ENCODE measurements at places on chromosomes 4 and X.
A peak's percentile ranks its signal among the peaks of the same experiment; 100 is the strongest.

DNA sequence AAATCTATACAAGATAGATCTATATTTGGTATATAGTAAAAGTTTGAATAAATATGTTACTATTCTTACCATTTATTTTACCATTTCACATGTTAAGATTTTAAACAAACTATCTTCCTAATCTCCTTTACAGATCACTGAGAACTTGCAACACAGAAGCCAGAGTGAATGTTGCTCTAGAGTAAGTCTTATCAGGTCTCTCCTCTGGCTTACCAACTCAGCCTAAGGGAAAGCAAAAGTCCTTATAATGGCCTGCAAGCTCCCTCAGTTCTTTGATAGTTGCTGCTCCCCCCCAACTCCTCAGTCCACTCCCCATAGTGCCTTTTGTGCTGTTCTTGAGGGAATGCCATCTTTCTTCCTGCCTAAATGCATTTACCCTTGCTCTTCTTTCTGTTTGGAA is 25.7 kb upstream of the SLC7A11 start:
- DNase-seq: no peak

- DNase-seq: no peak
These were observed 34.9 kb upstream of the NFKB1 start for GRCh38 chr4:102466298-102466697.

- no peak for DNase-seq
These were observed 10.2 kb downstream of the TIGD2 start for GRCh38 chr4:89121387-89122068.

- DNase-seq: no peak
These were observed 787 bp upstream of the SRPX2 start for GRCh38 chrX:100643212-100643611.

DNA sequence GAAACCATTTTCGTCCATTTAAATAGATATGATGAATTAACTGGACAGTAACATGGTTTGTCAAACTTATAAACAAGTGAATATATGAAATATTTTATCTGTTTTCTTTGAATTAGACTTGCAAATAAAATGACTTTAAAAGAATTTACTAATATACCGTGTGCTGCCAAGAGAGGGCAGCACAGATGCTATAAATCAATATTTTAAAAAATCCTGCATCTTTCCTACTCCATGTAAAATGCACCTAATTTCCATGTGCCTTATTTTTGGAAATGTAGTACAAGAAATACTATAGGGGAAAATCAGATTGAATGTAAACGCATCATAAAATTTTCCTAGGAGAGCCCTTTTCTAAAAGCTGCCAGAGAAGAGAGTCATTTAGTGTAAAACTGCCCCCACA is 62.2 kb downstream of the PRKX start:
- no peak for DNase-seq

- DNase-seq: no peak
These were observed 65.4 kb upstream of the ENPP6 start for GRCh38 chr4:184282895-184283654.

DNA sequence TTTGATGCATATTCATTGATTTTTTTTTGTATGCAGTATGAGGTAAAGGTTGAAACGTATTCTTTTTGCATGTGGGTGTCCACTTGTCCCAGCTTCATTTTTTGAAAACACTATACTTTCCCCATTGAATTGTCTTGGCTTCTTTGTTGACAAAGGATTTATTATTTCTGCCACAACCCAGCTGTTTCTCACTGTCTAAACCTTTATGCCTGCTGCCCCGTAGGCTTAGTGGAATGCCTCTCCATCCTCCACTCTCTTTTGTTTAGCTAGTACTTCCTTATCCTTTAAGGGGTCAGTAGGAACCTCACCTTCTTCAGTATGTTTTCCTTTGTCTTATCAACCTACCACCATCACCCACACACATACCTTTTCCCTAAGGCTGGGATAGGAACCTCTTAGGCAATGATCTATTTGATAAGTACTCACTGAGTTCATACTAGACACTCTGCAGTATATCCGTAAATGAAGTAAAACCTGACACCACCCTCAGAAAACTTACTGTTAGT is 8.5 kb downstream of the FMR1 start:
- DNase-seq: no peak

GRCh38 chrX:76026292-76026691 is 146.6 kb upstream of the PBDC1 start:
- no peak for DNase-seq

DNA sequence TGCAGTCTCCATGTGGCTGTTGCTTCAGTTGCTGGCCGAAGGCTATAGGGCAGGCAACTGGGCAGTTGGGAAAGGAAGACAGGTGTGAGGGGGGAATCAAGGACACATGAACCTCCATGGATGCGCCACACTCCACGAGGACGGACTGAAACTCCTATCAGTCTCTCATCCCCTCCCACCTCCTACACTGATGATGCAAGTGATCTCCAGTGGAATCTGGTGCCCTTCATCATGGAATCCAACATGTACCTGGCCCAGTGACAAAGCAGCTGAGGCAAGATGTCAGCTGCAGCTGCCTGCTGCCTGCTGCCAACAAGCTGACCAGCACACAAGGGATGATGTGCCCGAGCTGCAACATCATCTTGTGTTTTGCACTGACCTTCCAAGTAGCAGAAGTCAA is 26.0 kb upstream of the MGST2 start:
- DNase-seq: no peak

DNA sequence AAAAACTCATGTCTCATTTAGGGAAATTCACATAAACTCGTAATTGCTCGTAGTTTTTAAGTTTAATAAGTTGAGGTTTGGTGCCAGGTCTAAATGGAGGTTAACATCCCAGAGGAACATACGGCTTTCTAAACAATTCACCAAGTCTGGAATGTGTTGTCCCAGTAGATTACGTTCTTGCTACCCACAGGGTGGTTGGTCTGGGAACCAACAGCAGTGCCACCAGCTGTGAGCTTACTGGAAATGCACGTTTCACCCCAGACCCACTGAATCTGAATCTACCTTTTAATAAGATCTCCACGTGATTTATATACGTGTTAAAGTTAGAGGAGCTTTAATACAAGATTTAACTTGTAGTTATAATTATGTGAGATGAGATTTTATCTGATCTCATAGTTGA is 134.3 kb downstream of the BMPR1B start:
- no peak for DNase-seq

GRCh38 chr4:152118819-152119553 is 358.2 kb upstream of the GATB start:
- DNase-seq: no peak

- no peak for DNase-seq
These were observed 345.1 kb downstream of the ARHGAP10 start for GRCh38 chr4:148076964-148077363.

GRCh38 chrX:111244235-111244750 is 26.0 kb downstream of the CAPN6 start:
- no peak for DNase-seq

- DNase-seq: no peak
These were observed 25.1 kb downstream of the DDX60 start for GRCh38 chr4:168293386-168293975.

DNA sequence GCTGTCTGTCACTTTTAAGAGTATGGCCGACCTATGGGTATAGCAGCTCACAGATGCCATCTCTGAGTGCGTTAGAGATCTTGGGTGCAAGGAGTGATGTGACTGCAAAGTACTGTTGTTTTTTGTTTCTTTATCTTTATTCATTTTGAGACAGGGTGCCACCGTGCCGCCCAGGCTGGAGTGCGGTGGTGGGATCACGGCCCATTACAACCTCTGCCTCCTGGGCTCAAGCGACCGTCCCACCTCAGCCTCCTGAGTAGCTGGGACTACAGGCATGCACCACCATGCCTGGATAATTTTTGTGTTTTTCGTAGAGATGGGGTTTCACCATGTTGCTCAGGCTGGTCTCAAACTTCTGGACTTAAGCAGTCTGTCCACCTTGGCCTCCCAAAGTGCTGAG is 71.4 kb downstream of the CCKAR start:
- DNase-seq: no peak

DNA sequence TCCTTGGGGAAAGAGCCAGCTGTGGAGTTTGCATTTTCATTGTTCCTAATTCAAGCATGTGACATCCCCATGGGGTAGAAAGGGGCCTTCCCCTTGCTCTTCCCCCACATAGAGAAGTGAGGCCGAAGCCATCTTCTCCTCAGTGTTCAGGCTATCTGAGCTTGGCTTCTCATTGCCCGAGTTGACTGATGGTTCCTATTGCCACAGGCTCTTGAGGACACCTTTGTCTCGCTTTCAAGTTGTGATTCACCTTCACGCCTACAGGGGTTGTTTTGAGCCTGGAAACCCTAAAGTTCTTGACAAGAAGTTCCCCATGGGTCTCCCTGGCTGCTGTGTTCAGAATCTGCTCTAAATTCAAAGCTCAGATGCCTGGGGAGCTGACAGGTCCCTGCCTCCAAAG is 25.0 kb downstream of the CCNQ start:
- DNase-seq: no peak

- no peak for DNase-seq
These were observed 67.7 kb upstream of the LRPAP1 start for GRCh38 chr4:3599951-3600350.

- DNase-seq: no peak
These were observed 27.2 kb upstream of the SLC25A4 start for GRCh38 chr4:185115827-185116232.

DNA sequence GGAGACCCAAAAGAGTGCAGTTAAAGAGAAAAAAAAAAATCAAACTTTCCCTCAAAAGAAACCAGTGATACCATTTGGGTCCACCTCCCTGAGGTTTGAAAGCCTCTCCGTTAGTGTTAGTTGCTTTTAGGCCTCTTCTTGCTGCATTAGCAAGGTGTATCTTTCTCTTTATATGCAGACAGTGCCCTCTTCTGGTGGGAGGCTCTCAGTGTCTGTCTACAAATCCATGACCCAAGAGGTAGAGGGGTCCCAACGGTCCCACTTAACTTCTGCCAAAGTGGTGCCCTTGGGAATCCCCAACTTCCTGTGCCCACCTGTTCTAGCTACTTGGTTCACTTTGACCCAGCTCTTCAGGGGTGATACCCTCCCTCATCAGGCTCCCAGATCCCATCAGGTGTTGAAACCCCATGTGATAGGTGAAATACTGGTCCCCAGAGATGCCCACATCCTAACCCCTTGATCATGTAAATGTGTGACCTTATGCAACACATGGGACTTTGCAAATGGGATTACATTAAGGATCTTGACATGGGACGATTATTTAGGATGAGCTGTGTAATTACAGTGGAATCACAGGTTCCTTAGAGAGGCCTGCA is 63.7 kb upstream of the CD99 start:
- no peak for DNase-seq

DNA sequence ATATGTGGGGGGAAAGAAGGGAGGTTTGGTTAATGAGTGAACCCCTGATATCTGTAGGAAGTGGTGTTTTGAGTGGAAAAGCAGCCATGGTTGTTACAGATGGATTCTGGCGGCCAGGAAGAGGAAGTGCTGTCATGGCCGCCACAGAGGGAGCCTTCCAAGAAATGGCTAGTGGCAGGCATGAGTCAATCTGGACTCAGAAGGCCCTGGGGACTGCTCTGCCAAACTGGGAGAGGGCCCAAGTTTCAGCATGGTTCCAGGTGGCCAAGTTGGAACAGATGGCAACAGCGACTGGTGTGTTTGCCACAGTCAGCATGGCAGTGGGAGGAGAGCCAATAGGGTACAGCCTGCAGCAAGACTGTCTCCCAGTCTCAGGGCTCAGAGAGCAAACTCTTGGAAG is 32.5 kb downstream of the ETDB start:
- DNase-seq: no peak

- no peak for DNase-seq
These were observed 648.0 kb downstream of the UBE2NL start for GRCh38 chrX:144531877-144532276.

- no peak for DNase-seq
These were observed 25.7 kb downstream of the DOK7 start for GRCh38 chr4:3488820-3489219.

- DNase-seq: no peak
These were observed 22.1 kb downstream of the TMSB4X start for GRCh38 chrX:12996934-12997435.

- DNase-seq: peak; percentile 14
These were observed at the start of gene ING2 for GRCh38 chr4:183504930-183505610. Gene ING2 (plus strand): TSS chr4:183505058. CDS start chr4:183505196, 138 bp downstream.

DNA sequence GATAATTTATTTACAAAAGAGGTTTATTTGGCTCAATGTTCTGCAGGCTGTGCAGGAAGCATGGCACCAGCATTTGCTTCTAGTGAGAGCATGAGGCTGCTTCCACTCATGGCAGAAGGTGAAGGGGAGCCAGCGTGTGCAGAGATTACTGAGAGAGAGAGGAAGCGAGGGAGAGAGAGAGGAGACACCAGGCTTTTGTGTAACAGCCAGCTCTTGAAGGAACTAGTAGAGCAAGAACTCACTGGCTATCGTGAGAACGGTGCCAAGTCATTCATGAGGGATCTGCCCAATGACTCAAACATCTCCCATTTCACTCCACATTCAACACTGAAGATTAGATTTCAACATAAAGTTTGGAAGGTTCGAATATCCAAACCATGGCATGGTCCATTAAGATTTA is 12.7 kb downstream of the GUCY1A1 start:
- DNase-seq: no peak

DNA sequence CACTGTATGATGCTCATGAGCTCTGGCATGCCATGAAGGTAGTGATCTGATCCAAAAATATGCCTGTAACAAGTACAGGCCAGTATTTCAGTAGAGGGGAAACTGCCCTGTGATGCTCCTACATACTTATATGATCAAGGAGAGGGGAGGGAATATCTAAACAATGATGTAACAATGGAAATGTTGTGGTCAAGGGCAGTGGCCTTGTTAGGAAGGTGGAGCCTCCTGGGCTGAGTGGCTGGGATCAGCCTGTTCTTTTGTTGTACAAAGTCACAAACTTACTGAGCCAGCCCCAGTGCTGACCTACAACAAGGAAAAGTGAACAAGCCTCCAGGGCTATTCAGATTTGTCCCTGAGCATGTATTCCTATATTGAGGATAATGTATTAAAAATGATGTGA is 70.3 kb downstream of the ANXA10 start:
- no peak for DNase-seq

GRCh38 chr4:108035691-108036090 is 46.0 kb downstream of the HADH start:
- DNase-seq: no peak

DNA sequence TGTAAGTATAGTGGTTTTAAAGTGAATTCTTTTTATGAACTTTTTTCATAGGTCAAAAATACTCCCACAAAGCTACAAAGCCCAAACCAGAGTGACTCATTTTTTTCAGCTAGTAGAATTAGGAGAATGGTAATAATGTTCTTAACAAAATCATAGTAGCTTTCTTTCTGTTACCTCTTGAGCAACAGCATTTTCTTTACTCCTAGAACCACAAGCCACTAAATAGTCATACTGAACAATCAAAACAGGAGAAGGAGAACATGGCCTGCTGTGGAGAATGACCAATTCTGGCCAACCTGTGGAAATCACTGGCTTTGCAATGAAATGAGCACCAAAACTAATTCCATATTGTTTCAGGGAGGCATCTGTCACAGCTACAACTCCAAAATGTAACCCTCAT is 112.9 kb downstream of the AMMECR1 start:
- DNase-seq: no peak

GRCh38 chr4:8071766-8072165 is 86.8 kb downstream of the ABLIM2 start:
- no peak for DNase-seq

- DNase-seq: no peak
These were observed 1.2 kb downstream of the GEMIN8 start for GRCh38 chrX:14028473-14028872.

- no peak for DNase-seq
These were observed 76.0 kb upstream of the KIT start for GRCh38 chr4:54581807-54582206.

GRCh38 chr4:183940864-183941263 is 35.8 kb downstream of the STOX2 start:
- DNase-seq: no peak

- no peak for DNase-seq
These were observed 2.3 kb downstream of the FRMPD3 start for GRCh38 chrX:107451731-107452130.

All from stimulated activated CD8-positive, alpha-beta memory T cell treated with anti-CD3 and anti-CD28 coated beads, Interleukin-4, amount 100 ng/mL, for 1 hour (primary cell).